Melanocyte of skin (primary cell): ENCODE measurements at places on chromosomes 7 and 10. TPM values are rescaled to one million over a fixed set of nuclear protein-coding genes. Genes with fewer than 3 reads are reported as not detected.

The C10orf67 gene
- 0.34 and 0.36 TPM in 2 replicates for total RNA-seq

The ANXA8 gene
- not detected in 2 replicates for total RNA-seq

The ARHGAP21 gene
- 99.6 and 145 TPM in 2 replicates for total RNA-seq

The CYP2E1 gene
- total RNA-seq, result 0.69 TPM in 1 of 2 replicates, not detected in the other

The LRGUK gene
- 0.34 and 1.1 TPM in 2 replicates for total RNA-seq

The DGKI gene
- total RNA-seq, result 0.33 and 0.77 TPM in 2 replicates

The CXCL12 gene
- total RNA-seq, result 16.0 and 96.7 TPM in 2 replicates

The AKR1C4 gene
- total RNA-seq, result not detected in 2 replicates

The AGR2 gene
- not detected in 2 replicates for total RNA-seq

The MINDY3 gene
- total RNA-seq, result 32.7 and 33.4 TPM in 2 replicates

The CHAT gene
- total RNA-seq, result not detected in 2 replicates

The NYAP1 gene
- total RNA-seq, result 0.33 TPM in 1 of 2 replicates, not detected in the other

The LBX1 gene
- total RNA-seq, result not detected in 2 replicates

The PNLIPRP2 gene
- not detected in 2 replicates for total RNA-seq

The PRR15 gene
- total RNA-seq, result not detected in 2 replicates

The SPDYE11 gene
- not detected in 2 replicates for total RNA-seq

The CAMK1D gene
- 0.33 and 0.62 TPM in 2 replicates for total RNA-seq

The OR2A7 gene
- 0.73 and 1.4 TPM in 2 replicates for total RNA-seq

The CYP3A4 gene
- total RNA-seq, result not detected in 2 replicates

The GIMAP1 gene
- total RNA-seq, result not detected in 2 replicates

The MPP7 gene
- total RNA-seq, result 0.36 TPM in 1 of 2 replicates, not detected in the other

The ODAD2 gene
- total RNA-seq, result 0.36 TPM in 1 of 2 replicates, not detected in the other

The MYPN gene
- 0.33 and 0.93 TPM in 2 replicates for total RNA-seq

The TAS2R5 gene
- 1.00 and 1.4 TPM in 2 replicates for total RNA-seq

The MICALL2 gene
- total RNA-seq, result 9.0 and 13.9 TPM in 2 replicates

The UNC5B gene
- under 0.01 TPM in 2 replicates for total RNA-seq

The CLCN1 gene
- total RNA-seq, result not detected in 2 replicates

The PAX4 gene
- not detected in 2 replicates for total RNA-seq

The INA gene
- total RNA-seq, result under 0.01 TPM in 1 of 2 replicates, not detected in the other

The NRAP gene
- total RNA-seq, result under 0.01 TPM in 2 replicates
